Upper lobe of left lung (tissue), 6 donors: ENCODE measurements at places on chromosomes 12 and 14. TPM values are rescaled to one million over a fixed set of nuclear protein-coding genes. Genes with fewer than 3 reads are reported as not detected.
A peak's percentile ranks its signal among the peaks of the same experiment; 100 is the strongest.

- H3K27ac ChIP-seq = no peak overlapping the region
- no peak for DNase-seq
- no peaks in the 10 kb centered on the region for H3K27me3 ChIP-seq
- no peaks in the 10 kb centered on the region for H3K4me1 ChIP-seq
- H3K4me3 ChIP-seq = no peak overlapping the region
These were observed 475.3 kb downstream of the EGLN3 start for GRCh38 chr14:33475623-33476022.

The KRT80 gene
- 8.1 TPM for total RNA-seq

The AMHR2 gene
- total RNA-seq = not detected

DNA sequence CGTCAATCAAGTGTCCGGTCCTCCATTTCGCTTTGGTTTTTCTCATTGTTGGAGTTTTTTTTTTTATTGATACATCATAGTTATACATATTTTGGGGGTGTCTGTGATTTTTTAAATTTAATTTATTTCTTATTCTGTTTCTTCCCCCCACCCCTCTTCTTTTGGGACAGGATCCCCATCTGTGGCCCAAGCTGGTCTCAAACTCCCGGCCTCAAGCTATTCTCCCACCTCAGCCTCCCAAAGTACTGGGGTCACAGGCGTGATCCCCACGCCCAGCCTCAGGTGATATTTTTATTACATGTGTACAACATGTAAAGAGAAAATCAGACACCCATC is 51.3 kb upstream of the ZFP36L1 start:
- H3K27ac ChIP-seq = no peak overlapping the region
- peaks cover 3% of the 10 kb centered on the region for H3K4me1 ChIP-seq
- no peaks in the 10 kb centered on the region for H3K27me3 ChIP-seq
- no peak overlapping the region for H3K4me3 ChIP-seq

The CLSTN3 gene
- 111 TPM for total RNA-seq

DNA sequence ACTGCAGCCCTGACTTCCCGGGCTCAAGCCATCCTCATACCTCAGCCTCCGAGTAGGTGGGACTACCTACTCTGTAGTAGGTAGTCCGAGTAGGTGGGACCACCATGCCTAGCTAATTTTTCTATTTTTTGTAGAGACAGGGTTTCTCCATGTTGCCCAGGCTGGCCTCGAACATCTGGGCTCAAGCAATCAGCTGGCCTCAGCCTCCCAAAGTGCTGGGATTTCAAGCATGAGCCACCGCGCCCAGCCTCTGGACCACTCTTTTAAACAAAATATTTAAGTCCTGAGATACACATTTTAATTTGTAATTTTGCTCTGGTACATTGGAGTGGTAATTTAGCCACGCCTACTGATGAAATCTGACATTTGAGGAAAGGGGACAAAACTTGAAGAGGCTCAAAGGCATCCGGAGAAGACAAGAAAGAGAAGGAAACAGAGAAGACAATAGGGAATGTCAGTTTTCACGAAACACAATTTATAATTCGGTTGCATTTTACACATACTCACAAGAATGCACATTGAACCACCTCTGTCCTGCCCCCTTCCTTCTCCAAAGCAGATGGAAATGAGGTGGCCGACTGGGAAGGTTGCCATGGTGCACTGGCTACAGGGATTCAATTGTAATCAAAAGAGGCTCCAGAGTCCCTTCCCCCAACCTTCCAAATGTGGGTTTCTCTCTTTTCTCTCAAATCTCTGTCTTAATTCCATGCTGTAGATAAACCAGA is 9.7 kb upstream of the TUBA1A start:
- no peak overlapping the region for H3K4me3 ChIP-seq
- no peaks in the 10 kb centered on the region for H3K36me3 ChIP-seq
- peaks cover 15% of the 10 kb centered on the region for H3K4me1 ChIP-seq
- no peak overlapping the region for H3K27ac ChIP-seq
- no peak for DNase-seq
- no peaks in the 10 kb centered on the region for H3K27me3 ChIP-seq

The ADCY4 gene
- 47.4 TPM for total RNA-seq

GRCh38 chr12:69170293-69170692 is 69.1 kb upstream of the CPSF6 start:
- no peaks in the 10 kb centered on the region for H3K4me1 ChIP-seq
- no peaks in the 10 kb centered on the region for H3K36me3 ChIP-seq
- no peaks in the 10 kb centered on the region for H3K27me3 ChIP-seq
- H3K4me3 ChIP-seq = no peak overlapping the region
- H3K27ac ChIP-seq = no peak overlapping the region

DNA sequence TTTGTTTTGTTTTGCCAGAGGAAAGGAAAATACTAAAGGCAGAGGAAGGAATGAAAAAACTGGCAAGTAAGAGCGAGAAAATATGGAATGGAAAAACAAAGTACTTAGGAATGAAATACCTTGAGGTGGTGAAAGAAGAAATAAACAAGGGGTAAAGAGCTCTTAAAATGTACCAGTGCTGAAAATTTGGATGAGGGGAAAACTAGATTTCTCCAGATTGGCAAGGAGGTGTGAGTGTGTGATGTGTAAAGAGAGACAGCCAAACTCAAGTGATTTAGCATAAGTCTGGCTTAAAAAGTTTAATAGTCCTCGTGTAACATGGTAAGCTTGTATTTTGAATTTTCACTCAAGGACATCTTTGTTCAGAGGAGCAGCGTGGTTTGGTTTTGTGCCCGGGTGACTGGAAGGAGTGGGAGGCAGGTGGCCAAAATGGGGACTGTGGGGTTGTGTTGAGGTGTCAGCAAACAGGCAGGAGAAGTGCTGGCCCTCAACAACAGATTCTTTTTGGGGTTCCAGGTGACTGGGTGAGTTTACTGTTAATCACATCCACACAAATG is 102.7 kb downstream of the DACT1 start:
- H3K4me3 ChIP-seq = no peak overlapping the region
- H3K4me1 ChIP-seq = no peaks in the 10 kb centered on the region
- H3K27me3 ChIP-seq = no peaks in the 10 kb centered on the region
- no peaks in the 10 kb centered on the region for H3K36me3 ChIP-seq

The MGST1 gene
- 228 TPM for total RNA-seq

DNA sequence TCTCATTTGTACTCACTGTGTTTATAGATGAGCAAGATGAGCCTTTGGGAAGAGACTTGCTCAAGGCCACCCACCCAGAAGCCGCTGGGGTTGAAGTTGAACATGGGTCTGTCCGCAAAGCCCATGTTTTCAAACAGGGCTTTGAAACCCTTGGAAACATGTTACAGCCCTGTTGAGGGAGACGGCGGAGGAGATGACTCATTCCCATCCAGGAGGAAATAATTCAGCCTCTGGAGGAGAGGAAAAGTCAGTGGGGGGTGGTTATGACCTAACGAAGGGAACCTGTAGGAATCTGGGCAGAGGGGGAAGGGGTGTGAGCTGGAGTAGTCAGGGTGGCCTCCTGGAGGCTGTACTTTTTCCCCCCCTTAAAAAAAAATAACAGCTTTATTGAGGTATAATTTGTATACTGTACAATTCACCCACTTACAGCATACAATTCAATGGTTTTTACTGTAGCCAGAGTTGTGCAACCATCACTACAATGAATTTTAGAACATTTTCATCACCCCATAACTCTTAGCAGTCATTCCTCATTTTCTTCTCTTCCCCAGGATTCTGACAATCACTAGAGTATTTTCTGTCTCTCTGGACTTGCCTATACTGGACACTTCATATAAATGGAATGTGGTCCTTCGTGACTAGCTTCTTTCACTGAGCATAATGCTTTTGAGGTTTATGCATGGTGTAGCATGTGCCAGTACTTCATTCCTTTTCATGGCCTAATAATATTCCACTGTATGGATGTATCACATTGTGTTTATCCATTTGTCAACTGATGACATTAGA is 1.9 kb upstream of the RIN3 start:
- no peaks in the 10 kb centered on the region for H3K27me3 ChIP-seq
- H3K36me3 ChIP-seq = no peaks in the 10 kb centered on the region
- H3K4me3 ChIP-seq = no peak overlapping the region
- H3K4me1 ChIP-seq = peaks cover 36% of the 10 kb centered on the region
- H3K27ac ChIP-seq = no peak overlapping the region

- no peaks in the 10 kb centered on the region for H3K36me3 ChIP-seq
- no peak for DNase-seq
- H3K4me1 ChIP-seq = no peaks in the 10 kb centered on the region
- no peaks in the 10 kb centered on the region for H3K27me3 ChIP-seq
These were observed 360.5 kb downstream of the FUT8 start for GRCh38 chr14:65772921-65773574.

- H3K27me3 ChIP-seq = no peaks in the 10 kb centered on the region
- H3K4me1 ChIP-seq = peaks cover 11% of the 10 kb centered on the region
- no peak for DNase-seq
- no peak overlapping the region for H3K4me3 ChIP-seq
- H3K36me3 ChIP-seq = no peaks in the 10 kb centered on the region
- H3K27ac ChIP-seq = peak overlapping the region; percentile 36
These were observed 4.4 kb upstream of the TINF2 start for GRCh38 chr14:24246765-24247212.

DNA sequence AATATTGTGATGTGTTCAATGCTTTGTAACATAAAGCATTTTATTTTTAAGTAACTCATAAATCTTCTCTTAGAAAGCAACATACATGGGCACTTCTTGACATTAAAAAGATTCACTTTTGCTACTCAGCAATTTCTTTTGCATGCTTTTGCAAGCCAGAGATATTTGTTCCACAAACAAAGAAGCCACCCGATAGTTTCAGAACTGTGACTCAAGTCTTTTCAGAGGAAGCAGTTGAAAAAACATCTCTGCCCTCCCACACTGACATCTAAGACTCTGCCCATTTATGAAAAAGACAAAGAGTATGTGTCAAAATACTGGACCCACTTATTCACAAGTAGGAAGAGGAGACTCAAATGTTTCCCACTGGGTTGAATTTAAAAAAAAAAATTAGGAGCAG is 7.5 kb downstream of the APPL2 start:
- peaks cover 57% of the 10 kb centered on the region for H3K4me1 ChIP-seq
- no peak overlapping the region for H3K27ac ChIP-seq
- H3K4me3 ChIP-seq = no peak overlapping the region

The CISTR gene
- total RNA-seq = not detected

DNA sequence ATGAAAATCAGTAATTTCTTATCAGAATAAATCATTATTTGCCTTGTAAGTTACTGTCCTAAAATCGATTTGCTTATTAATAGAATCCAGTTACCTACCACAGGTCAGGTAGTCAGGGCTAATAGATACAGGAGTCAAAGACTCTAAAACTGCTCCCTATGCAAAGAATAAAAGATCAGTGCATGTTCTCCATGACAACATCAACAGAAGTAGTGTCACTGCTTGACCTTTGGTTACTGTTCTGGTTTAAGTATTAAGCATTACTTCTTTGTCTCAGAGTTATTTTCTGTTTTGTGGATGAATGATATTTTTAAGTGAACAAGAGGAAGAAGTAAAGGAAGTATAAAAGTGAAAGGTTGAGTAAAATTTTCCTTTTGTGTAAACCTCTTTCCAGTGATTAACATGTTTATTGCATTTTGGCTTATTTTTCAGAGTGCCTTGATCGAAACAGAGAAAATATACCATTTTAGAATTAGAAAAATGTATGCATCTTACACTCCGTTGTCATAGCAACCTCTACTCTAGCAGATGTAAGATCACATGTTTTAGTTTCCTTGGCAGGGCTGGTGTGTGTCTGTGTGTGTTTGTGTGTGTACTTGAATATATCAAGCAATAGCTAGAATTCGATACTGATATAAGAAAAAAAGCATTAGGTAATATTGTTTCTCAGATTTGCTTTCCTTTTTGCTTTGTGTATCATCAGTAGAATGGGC is 44.7 kb downstream of the ABCD2 start:
- no peaks in the 10 kb centered on the region for H3K4me1 ChIP-seq
- H3K27ac ChIP-seq = no peak overlapping the region
- no peak for DNase-seq
- no peaks in the 10 kb centered on the region for H3K27me3 ChIP-seq
- no peak overlapping the region for H3K4me3 ChIP-seq

The GLS2 gene
- 11.6 TPM for total RNA-seq

DNA sequence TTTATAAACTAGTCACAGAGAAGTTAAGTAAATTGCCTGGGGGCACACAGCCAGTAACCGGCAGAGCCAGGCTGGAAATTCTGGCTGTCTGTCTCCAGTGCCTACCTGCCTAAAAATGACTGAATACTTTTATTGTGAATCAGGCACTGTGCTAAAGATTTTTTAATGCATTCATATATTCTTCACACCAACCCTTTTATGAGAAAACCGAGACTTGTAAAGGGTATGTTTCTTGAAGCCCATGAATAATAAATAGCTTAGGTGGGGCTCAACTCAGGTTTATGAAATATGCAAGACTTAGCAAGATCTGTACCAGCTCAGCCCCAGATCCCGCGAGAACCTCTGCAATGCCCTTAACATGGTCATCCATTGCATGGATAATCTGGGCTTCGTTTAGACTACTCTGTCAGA is 60.8 kb downstream of the TMCC3 start:
- H3K36me3 ChIP-seq = no peaks in the 10 kb centered on the region
- peak overlapping the region; percentile 83 for H3K27ac ChIP-seq
- H3K4me1 ChIP-seq = peaks cover 19% of the 10 kb centered on the region
- no peak overlapping the region for H3K4me3 ChIP-seq
- DNase-seq = no peak
- no peaks in the 10 kb centered on the region for H3K27me3 ChIP-seq

DNA sequence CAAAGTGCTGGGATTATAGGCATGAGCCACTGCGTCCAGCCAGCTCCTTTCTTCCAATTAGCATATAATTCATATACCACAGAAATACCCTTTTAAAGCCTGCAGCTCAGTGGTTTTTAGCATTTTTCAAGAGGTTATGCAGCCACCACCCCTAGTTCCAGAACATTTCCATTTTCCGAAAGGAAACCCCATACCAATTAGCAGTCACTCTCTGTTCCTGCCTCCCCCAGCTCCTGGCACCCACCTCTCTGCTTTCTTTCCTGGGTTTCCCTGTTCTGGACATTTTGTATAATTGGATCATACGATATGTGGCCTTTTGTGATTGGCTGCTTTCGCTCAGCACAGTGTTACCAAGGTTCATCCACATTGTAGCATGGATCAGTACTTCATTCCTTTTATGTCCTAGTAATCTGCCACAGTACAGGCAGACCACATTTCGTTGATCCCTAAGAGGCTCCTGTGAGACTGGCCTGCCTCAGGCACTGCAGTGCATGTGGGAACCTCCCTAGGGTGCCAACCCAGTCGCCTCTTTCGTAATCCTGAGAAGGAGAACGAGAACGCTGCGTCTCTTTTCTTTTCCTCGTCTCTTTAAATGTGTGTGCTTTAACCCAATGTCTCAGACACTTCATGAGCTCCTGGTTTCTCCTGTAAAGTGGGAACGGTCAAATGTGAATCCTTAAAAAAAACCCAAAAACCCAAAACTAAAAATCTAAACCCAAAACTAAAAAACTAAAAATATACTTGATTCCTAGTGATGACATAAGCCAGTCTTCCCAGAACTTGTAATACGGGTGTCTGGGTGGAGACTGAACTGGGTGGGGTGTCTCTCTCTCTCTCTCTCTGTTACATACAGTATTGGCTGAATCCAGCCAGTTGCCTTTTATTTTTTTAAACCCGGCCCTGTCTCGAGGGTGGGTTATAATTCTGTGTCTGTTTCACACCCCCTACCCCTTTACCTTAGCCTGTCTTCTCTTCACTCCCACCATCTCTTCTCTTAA is 14.7 kb downstream of the AACS start:
- no peak overlapping the region for H3K4me3 ChIP-seq
- H3K4me1 ChIP-seq = no peaks in the 10 kb centered on the region
- H3K27ac ChIP-seq = no peak overlapping the region
- DNase-seq = peak; percentile 56

- no peaks in the 10 kb centered on the region for H3K27me3 ChIP-seq
- H3K36me3 ChIP-seq = no peaks in the 10 kb centered on the region
- H3K4me3 ChIP-seq = no peak overlapping the region
- DNase-seq = no peak
- no peak overlapping the region for H3K27ac ChIP-seq
These were observed 357.7 kb upstream of the SOX5 start for GRCh38 chr12:24307153-24307552.

GRCh38 chr14:64409126-64409920 is 21.2 kb downstream of the MTHFD1 start:
- H3K36me3 ChIP-seq = peaks cover 3% of the 10 kb centered on the region
- H3K4me3 ChIP-seq = no peak overlapping the region
- H3K27ac ChIP-seq = no peak overlapping the region
- no peaks in the 10 kb centered on the region for H3K27me3 ChIP-seq
- H3K4me1 ChIP-seq = no peaks in the 10 kb centered on the region
